Left renal pelvis (tissue), 4 donors: ENCODE measurements at places on chromosomes 1 and 21. TPM values are rescaled to one million over a fixed set of nuclear protein-coding genes. Genes with fewer than 3 reads are reported as not detected.

GRCh38 chr21:45378258-45378966 lies 26.6 kb upstream of the COL18A1 start:
- no peak for DNase-seq

GRCh38 chr1:41695118-41695745 lies 210.7 kb upstream of the EDN2 start:
- DNase-seq, result no peak

DNA sequence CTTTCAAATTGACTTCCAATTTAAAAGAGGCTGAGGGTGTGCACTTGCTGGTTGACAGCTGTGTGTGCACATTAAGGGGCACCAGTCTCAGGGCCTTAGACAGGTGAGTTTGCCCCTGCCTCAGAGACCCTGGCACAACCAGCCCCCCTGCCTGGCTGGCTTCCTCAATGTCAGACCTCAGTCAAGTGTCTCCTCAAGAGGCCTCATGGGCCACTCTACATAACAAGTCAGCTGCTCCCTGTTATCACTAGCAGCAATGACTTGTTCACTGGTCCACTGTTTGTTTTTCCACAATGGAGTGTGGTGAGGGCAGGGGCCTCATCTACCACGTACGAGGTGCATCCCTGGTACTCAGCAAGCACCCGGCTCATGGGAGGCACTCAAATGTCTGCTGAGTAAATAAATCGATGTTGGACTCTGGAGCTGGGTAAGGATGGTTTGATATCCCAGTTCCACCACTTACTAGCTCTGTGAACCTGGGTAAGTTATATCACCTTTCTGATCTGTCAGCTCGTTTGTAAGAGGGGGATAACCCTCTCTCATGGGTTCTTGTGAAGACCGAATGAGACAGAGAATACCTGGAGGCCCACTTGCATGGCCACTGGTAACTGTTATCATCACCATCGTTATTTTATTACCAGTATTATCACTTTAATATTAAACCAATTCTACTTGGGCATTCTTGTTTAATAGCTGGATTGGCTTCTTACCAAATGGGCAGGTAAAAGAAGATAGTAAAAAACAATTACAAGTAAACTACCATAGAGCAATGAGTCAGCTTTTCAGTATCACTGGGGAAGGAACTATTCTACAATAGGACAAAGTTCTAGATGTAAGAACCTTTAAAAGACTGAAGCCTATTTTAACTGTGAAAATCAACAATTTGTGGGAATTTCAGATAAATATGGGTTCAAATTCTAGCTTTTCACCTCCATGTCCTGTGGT lies 64.6 kb downstream of the SLC66A1 start:
- DNase-seq, result no peak

GRCh38 chr21:34926803-34927467 lies 122.2 kb downstream of the RUNX1 start:
- no peak for DNase-seq

Gene RPE65
- polyA plus RNA-seq, result 0.11 TPM

Gene CELA2A
- polyA plus RNA-seq, result not detected

GRCh38 chr1:166597516-166597915 lies 241.8 kb upstream of the POGK start:
- DNase-seq, result no peak

- DNase-seq, result no peak
These were observed 906 bp upstream of the ADARB1 start for GRCh38 chr21:45073301-45074047.

- DNase-seq, result no peak
These were observed 234.5 kb upstream of the HOOK1 start for GRCh38 chr1:59580257-59580656.

GRCh38 chr1:202010180-202011015 lies at the start of gene ELF3:
TSS of gene ELF3 (plus strand) at chr1:202010587. CDS start at chr1:202011137, 550 bp downstream.
- DNase-seq, result peak; percentile 92

GRCh38 chr1:182149411-182149965 lies 88.0 kb upstream of the ZNF648 start:
- DNase-seq, result no peak

- no peak for DNase-seq
These were observed 6.6 kb upstream of the FMO3 start for GRCh38 chr1:171084091-171084490.

- DNase-seq, result no peak
These were observed 48.3 kb upstream of the LYPLAL1 start for GRCh38 chr1:219125342-219125741.

Gene CSTB
- polyA plus RNA-seq, result 67.1 TPM

GRCh38 chr21:14814282-14814681 lies 250.5 kb downstream of the NRIP1 start:
- no peak for DNase-seq

Gene CD1B
- polyA plus RNA-seq, result not detected

DNA sequence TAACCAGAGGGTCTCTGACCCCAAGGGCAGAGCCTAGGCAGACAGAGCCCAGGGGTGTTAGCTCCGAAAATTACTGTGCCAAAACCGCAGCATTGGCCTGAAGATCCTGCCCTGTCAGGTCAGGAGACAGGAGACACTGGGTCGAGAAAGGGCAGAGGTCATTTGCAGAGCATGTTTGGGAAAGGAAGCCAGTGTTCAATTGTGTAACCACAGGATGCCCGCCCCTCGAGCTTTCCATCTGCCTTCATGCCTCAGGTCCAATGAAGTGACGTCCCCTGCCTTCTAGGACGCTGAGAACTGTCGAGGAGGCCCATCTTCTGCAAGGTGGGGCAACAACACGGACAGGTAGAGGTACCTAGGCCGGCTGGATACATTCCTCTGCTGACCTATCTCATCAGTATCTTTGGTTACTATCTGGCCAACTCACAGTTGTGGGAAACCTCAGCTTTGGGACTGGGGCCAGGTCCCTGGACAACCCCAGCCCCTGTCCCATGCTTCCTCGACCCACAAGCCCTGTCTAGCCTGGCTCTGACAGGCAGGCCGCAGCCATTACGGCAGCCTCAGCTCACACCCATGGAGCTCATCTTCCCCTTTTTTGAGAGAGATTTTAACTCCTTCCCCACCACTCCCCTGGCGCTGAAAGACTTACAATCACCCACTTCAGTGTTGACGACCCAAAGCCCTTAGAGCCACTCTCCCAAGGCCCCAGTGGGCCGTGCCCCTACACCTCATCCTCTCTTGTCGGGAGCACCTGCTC lies 1.3 kb downstream of the ARL8A start:
- DNase-seq, result no peak

GRCh38 chr1:99640672-99641071 lies 5.2 kb upstream of the PALMD start:
- no peak for DNase-seq

DNA sequence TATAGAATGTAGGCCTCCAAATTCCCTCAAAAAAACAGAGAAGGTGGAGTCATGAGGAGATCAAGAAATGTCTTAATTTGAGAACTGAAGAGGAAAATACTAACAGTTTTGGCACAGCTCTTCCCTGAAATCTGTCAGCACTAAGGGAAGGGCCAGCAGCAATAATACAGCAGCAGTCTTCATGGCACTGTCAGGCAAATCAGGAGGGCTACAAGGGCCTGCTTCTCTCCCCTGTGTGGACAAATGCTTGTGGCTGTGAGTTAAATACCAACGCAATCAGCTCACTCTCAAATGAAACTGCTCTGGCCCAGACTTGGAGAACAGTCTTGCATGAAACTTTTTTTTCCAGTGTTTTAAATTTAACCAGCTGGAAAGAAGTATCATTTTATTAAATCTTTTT lies 20.5 kb upstream of the CNN3 start:
- DNase-seq, result no peak

- no peak for DNase-seq
These were observed 704 bp downstream of the CAPZA1 start for GRCh38 chr1:112620377-112620695.

DNA sequence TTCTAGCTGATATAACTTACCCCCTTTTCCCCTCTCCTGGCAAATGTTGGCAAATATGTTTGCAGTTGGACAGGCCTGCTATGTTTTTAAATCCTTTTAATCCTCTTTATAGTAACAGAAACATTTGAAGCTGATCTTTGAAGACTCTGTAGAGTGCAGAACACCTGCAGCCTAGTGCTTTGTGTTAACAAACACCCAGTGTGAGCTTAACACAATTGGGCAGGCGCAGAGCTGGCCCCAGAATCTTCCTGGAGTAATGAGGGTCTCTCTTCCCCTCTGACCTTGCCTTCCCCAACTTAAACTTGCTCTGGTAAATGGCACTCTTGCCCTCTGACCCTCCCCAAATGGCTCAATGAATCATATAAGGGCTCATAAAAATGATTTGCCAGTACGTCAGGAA lies 247.9 kb upstream of the LYPLAL1 start:
- DNase-seq, result no peak

GRCh38 chr21:33406493-33406892 lies 3.3 kb downstream of the IFNGR2 start:
- no peak for DNase-seq

DNA sequence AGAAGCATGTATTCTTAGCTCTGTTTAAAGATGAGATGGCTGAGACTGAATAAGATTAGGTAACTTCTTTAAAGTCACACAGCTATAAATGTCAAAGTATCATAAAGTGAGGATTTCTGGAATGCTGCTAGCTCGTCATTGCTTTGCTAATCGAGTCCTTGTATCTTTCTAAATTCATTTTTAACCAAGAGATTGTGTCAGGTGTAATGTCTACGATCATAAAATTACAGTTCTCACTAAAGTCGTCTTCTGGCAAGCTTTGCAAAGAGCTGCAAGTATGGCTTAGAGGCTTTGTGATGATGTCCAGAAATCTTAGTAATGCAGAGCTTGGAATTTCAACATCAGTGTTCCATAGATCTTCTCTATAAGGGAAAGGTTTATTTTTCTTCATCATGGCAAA lies 569.8 kb downstream of the LMO4 start:
- no peak for DNase-seq

Gene DYRK1A
- polyA plus RNA-seq, result 75.5 TPM

Gene AQP10
- not detected for polyA plus RNA-seq

DNA sequence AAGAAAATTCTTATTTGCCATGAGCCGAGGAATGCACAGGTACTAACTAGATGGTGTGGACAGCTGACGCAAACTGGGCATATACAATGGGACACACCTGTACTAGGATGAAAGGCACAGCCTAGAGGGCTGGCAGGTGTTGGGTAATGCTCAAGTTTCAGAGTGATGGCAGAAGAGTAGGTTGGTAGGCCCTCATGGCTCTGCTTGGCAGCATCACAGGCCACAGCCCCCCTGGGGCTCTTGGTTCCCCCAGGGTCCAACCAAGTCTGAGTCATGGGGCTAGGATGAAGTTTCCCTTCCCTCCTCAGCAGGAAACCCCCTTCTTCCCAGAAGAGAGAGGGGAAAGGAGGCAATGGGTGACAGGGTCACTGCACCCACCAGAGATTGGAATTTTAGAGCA lies 35.2 kb downstream of the SPEN start:
- no peak for DNase-seq

GRCh38 chr1:227343206-227343605 lies 24.9 kb upstream of the CDC42BPA start:
- no peak for DNase-seq

Gene NUP210L
- polyA plus RNA-seq, result 0.06 TPM

DNA sequence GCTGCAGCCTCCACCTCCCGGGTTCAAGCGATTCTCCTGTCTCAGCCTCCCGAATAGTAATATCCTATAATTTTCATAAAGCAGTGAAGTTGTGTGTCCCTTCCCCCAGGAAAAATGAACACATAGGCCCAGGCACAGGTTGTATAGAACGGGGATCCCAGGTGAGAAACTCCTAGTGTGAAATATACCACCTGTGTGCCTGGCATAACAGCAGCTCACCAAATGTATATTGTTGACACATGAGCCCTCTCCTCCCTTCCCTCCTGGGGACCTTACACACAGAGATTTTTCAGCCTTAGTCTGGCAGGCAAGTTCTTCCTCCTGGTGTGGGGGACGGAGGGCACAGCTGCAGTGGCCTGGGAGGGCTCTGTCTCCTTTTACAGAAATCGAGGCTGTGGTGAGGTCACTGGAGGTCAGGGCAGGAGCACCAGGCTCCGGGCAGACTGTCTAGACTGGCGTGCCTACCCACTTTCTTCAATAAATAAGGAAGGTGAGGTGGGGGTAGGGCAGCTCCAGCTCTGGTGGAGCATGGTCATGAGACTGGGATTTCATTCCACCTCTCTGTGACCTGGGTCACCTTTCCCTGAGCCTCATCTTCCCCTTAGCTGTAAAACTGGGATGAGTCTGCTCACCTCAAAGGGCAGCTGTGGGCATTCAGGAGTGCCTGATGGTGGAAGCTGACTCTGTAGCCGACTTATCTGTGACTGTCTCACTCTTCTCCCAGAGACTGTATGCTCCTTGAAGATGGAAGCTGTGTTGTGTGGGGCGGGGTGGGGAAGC lies 14.3 kb downstream of the RCC1 start:
- no peak for DNase-seq
